ENCODE measurements at places on chromosomes 2 and 18. TPM values are rescaled to one million over a fixed set of nuclear protein-coding genes. Genes with fewer than 3 reads are reported as not detected.

Gene ITGA4
- polyA plus RNA-seq = 21.4 TPM

Gene PIEZO2
- 217 TPM for polyA plus RNA-seq

Gene KIF5C
- polyA plus RNA-seq = 23.8 TPM

Gene SLC23A3
- 3.6 TPM for polyA plus RNA-seq

Gene SH3BP4
- polyA plus RNA-seq = 26.9 TPM

GRCh38 chr2:38146275-38146906 is 70.4 kb upstream of the CYP1B1 start:
- DNase-seq = no peak

- DNase-seq = no peak
These were observed 9.8 kb upstream of the CWC22 start for GRCh38 chr2:180016937-180017336.

DNA sequence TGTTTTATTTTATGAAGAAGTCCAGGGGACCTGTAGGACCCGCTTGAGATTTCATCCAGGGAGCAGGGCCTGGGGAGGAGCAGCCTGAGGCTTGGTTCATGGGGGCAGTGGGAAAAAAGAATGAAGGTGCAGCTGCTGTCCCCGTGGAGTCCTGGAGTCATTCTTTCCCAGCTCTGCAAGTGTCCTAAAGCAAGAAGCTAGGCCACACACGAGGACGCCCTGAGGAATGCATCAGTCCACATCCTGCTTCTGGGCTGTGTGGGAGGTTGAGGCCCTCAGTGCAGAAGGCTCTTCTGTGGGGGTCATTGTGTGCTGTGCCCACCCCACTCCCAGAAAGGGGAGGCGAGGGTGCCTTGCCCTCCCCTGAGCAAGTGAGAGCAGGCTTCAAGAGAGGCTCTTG is 179.9 kb upstream of the HS6ST1 start:
- DNase-seq = no peak

DNA sequence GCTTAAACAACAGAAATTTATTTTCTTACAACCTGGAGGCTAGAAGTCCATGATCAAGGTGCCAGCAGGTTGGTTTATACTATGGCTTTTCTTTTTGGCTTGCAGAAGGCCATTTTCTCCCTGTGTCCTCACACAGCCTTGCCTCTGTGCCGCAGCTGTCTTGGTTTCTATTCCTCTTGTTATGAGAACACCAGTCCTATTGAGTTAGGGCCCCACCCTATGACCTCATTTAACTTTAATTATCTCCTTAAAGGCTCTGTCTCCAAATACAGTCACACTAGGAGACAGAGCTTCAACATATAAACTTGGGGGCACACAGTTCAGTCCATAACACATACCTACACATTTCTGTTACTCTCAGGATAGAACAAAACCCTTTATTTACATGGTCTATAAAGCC is 17.3 kb upstream of the RHOB start:
- no peak for DNase-seq

DNA sequence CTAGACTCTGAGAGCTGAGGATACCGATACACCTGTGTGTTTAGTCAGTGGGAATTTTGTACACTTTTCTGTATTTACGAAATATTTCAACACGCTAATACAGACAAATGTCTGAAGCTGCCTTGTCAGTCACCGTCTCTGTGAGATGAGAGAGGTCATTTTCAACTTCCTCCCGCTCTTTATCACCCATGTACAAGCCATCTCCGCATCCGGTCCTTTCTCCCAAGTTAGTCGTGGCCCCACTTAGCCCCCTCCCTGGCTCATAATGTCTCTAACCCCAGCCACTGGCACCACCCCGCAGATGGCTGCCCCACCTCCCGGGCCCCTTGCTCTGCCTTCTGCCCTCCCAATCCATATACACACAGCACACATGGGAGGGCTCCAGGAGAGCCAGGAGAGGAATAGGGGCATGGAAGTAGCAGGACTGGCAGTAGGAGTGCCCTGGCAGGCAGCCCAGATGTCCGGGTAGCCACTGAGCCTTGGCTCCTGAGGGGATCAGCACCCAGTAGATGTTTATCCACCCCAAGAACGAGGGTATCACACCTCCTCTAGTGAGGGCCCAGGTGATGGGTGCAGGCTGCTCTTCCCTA is 2.0 kb upstream of the RUFY4 start:
- no peak for DNase-seq

DNA sequence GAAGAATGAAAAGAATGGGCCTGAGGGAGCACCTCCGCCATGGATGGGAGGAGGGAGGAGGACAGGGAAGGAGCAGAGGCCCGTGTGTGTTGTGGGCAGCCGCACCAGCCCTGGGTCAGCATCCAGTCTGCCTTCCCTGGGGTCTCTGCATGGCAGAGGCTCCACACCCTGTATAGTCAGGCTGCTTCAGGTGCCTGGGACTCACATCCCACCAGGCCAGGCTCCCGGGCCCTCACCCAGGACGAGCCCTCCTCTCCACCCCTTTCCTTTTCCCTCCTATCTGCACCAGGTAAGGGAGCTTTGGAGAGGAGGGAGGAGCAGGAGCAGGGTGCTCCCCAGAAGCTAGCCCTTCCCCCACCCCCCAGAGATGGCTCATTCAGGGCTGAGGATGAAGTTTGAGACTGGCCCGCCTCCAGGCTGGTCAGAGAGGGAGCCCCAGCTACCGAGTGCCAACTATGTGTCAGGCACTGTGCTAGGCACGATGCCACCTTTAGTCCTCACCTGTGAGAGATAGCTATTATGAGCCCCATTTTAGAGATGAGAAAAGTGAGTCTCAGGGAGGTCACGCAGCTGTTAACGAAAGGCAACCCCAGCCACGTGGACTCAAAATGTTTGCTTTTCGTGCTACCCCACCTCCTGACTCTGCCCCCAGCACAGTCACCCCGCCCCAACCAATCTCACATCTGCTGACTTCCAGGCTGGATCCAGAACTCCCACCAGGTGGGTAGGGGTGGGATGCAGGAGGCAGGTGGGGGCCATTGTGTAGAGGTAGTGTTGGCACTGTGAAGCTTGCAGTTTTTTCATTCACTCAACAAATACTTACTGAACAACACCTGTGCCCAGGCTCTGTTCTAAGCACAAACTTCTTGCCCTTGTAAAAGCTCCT is 242.1 kb downstream of the DYSF start:
- DNase-seq = no peak
